ENCODE measurements at places on chromosomes 2 and 18.

DNA sequence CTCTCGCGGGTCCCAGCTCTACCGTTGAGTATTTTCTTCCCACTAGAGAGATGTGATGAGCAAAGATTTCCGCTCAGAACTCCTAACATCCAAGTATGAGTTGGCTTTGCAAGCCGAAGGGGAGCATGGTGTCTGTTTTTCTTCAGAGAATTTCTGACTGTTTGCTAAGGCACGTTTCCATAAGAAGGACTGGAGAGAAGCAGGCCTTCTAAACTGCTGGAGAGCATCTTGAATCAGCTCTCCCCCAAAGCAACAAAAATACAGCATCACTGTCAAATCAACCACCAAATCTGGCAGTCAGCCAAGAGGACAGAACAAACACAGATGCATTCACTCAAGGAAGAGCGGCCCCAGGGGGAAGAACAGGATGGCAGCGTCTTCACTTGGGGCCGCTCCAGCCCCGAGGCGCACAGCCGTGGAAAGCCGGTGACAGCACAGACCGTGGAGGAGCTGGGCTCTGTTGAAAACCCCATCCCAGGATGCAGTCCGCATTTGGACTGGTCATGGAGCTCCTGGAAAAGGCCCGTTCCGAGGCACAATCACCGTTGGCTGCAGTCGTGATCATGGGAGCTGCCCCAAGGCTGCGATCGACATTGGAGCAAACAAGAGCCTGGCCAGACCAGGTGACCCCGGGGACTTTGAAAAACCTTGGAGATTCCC is 101.4 kb downstream of the NFATC1 start:
- DNase-seq: no peak

GRCh38 chr2:217456016-217456415 is 546.8 kb downstream of the TNS1 start:
- no peak for DNase-seq

GRCh38 chr2:35468245-35468644 is 887.3 kb upstream of the CRIM1 start:
- no peak for DNase-seq

DNA sequence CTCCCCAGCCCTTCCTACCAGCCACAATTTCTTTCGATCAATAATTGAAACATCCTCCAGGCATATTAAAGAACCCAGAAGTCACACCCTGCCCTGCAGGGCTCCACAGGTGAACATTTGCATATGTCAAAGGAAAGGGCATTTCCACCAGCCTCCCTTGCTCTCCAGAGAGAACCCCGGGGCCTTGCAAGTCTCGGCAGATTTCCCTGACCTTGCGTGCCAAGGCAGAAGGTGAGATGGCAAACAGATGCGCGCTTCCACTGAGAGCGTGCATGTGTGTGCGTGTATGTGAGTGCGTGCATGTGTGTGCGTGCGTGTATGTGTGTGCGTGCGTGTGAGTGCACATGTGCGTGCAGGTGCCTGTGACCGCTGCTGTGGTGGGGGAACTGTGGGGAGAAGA is 120.3 kb downstream of the INO80D start:
- DNase-seq: no peak

GRCh38 chr18:10090668-10091067 is 176.9 kb downstream of the VAPA start:
- no peak for DNase-seq

GRCh38 chr2:98026292-98026691 is 30.5 kb upstream of the TMEM131 start:
- DNase-seq: no peak

Measured in SIG-M5 (cell line).